CD4-positive, alpha-beta T cell treated with Interleukin-1 beta for 1 hour (primary cell): ENCODE measurements at places on chromosomes 16 and 17.

DNA sequence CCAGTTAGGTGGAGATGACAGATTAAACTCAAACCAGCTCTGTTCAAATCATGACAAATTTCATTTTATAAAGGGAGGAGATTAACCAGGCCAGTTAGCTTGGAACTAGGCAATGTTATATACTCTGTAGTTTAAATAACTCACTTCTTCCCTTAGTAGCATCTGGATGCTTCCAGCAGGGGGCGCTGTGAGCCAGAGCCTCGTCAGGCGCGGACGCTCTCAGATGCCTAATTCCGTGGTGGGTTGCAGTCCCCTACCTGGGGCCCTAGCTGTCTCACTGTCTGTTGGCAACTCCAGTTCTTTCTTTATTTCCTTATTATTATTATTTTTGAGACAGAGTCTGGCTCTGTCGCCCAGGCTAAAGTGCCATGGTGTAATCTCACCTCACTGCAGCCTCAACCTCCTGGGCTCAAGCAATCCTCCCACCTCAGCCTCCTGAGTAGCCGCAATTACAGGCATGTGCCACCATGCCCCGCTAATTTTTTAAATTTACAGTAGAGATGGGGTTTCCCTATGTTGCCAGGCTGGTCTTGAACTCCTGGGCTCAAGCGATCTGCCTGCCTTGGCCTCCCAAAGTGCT lies 17.3 kb upstream of the WFDC1 start:
- peak; percentile 55 for DNase-seq

GRCh38 chr16:87844120-87844733 lies 25.1 kb downstream of the SLC7A5 start:
- no peak for DNase-seq

GRCh38 chr16:21626659-21627277 lies 25.6 kb downstream of the IGSF6 start:
- peak; percentile 59 for DNase-seq

GRCh38 chr16:85768199-85768598 lies 17.3 kb upstream of the C16orf74 start:
- no peak for DNase-seq

- DNase-seq, result no peak
These were observed 111.8 kb downstream of the IRX3 start for GRCh38 chr16:54174750-54175149.

GRCh38 chr16:67683767-67684166 lies 17.2 kb downstream of the C16orf86 start:
- no peak for DNase-seq

DNA sequence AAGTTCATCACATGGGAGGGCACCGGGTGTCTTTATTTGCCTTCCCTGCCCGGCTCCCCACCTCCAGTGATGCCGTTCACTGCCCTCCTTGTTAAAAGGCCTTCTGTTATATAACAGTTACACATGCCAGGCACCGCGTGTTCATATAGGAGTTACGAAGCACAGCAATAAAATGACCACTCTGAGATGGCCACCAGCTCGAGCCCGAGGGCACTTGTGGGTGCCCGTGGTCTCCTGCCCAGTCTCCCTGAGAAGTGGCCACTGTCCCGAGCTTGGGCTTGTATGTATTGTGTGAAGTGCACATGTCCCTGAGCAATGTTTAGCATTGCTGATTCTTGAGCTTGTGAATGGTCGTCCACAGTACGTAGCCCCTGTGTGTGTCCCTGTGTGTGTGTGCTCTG lies 355.6 kb downstream of the SEC14L1 start:
- DNase-seq, result no peak

DNA sequence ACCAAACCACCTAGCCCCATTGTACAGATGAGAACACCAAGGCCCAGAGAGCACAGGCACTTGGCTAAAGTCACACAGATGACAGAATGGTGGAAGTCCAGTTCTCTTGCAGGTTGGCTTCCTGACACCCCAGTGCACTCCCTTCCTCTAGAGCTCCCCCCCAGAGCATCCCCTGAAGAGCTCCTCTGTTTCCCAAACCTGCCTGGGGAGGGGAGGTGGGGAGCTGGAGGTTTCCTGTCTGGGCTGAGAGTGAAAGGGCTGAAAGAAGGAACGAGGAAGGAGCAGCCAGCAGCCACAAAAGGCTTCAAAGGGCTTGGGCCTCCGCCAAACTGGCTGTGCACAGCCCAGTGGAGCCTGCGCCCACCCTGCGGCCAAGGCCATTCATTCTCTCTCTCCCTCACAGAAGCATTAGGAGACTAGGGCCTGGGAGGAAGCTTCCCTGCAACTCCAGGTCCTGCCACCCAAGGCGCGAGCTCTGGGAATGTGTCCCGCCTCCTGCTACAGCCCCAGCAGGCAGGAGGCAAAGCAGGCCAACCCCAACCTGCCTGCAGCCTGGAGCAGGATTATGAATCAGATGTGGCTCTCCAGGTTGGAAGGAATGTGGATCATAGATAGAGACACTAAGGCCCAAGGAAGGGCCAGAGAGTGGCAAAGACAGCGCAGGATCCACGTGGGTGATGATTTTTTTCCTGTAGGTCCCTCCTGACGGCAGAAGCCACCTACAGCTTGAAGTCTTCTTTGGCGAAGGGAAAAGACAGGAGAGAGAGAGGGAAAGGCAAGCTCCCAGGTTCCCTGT lies 913 bp downstream of the SLC13A5 start:
- no peak for DNase-seq

DNA sequence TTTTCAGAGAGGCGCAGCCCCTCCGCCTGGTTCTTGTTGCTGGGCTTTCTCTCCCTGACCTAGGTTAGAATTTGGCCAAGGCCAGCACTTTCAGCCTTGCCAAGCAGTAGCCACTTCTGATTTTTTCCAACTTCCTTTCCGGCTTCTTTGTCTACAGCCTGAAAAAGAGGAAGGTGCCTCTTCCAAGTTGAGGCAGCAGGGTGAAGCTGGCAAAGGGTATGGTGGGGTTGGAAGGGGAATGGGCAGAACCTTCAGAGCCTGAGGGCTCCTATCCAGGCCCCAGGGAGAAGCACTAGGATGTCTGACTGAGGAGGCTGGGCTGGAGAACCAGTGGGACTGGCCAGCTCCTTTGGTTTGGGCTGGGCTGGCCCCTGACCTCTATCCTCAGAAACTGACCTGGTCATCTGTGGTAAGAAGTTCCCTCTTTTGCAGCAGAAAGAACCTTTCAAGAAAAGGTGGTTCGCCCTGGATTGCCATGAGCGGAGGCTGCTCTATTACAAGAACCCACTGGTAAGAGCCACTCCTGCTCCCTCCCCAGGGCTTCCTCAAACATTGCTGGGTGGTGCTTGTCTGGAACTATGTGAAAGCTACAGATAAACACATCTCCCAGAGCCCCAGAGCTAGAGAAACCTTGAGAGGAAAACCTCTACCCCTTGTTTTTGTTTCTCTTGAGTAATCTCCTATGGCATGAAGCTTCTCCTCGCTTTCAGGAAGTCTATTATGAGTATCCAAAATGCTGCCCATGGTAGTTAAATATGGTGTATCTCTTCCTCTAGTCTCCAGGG lies 16.6 kb upstream of the RNF135 start:
- no peak for DNase-seq

DNA sequence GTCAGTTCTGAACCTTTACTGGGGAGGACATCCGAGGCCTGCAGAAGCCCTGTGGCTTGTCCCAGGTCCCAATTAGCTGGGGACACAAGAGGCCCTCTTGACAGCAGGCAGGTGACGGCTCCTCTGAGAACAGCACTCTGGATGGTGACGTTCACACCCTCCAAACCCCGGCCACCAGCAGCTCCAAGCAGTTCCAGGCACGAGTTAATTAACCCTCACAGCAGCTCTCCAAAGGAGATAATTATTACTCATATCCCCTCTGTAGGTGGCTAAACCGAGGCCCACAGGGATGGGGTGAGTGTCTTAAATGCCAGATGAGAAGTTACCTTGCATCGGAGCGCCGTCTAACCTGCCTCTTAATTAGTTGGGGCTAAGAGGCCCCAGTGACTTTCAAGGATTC lies 168.9 kb upstream of the CIBAR2 start:
- DNase-seq, result no peak

DNA sequence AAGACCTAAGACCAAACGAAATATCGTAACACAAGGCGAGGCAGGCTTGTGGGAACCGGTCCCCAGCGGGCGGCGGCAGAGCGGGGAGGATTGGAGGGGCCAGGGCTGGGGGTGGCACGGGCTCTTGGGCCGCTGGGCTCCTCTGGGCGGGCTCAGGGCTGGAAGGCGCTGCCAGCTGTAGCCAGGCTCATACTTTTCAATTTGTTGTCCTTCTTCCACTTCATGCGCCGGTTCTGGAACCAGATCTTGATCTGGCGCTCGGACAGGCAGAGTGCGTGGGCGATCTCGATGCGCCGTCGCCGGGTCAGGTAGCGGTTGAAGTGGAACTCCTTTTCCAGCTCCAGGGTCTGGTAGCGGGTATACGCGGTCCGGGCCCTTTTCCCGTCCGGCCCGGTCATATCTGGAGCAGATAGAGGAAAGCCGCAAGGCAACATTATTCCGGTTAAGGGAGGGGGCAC lies 1.5 kb downstream of the HOXB5 start:
- DNase-seq, result no peak

- peak; percentile 81 for DNase-seq
These were observed at the start of gene HID1 for GRCh38 chr17:74972107-74972972. TSS of gene HID1 (minus strand) at chr17:74972759. CDS start at chr17:74972656, 103 bp downstream.

DNA sequence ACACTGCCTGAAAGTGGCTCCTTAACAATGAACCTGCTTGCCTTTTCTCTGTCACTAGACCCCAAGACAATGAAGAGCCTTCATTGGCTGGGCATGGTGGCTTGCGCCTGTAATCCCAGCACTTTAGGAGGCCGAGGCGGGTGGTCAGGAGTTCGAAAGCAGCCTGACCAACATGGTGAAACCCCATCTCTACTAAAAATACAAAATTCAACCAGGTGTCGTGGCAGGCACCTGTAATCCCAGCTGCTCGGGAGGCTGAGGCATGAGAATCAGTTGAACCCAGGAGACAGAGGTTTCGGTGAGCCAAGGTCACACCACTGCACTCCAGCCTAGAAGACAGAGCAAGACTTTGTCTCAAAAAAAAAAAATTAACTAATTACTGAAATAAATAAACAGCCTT lies 45.3 kb upstream of the SEC14L1 start:
- no peak for DNase-seq

DNA sequence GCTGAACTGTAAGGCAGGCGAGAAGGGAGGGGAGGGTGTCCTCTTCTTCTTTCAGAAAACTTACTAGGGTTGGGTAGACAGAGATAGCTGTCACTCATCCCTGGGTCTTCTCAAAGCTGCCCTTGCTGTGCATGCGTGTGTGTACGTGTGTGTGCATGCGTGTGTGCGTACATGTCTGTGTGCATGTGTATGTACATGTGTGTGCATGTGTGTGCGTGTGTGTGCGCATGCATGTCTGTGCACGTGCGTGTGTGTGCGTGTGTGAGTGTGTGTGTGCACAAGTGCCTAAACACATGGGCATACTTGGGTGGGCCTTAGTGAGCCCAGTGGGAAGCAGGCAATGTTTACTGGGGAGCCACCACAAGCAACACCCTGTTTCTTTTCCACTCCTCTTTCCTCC lies 154.8 kb upstream of the TNRC6C start:
- no peak for DNase-seq

- DNase-seq, result no peak
These were observed 73.4 kb upstream of the CREBBP start for GRCh38 chr16:3953728-3954410.

- no peak for DNase-seq
These were observed 510.5 kb upstream of the CDH8 start for GRCh38 chr16:62546701-62547100.

- no peak for DNase-seq
These were observed 4.7 kb upstream of the CDT1 start for GRCh38 chr16:88798772-88799455.

DNA sequence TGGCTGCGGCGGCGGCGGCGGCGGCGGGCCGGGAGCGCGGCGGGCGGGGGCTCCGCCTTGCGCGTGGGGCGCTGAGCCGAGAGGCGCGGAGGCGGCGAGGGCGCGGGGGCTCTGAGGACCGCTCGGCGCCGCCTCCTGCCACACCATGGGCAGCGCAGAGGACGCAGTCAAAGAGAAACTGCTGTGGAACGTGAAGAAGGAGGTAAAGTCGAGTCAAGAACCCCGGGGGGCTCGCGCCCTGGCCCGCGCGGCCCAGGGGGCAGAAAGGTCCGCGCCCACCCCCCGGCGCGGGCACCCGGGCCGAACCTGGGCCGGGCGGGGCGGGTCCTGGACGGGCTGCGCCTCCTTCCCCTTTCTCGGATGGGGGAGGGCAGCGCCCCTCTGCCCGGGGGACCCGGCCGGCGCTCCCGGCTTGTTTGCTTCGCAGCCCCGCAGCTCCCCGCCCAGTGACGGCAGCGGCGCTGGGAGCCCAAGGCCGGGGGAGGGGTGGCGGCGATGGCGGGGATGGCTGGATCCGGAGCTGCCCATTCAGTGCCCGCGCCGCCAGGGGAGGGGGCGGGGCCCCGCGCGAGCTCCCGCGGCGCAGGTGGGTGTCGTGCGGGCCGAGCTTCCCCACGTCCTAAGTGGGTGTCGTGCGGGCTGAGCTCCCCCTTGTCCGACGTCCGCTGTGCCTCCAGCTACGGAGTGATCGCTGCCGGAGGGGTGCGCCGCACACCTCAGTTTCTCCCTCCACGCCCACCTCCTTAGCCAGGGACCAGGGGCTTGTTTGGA lies 428 bp downstream of the SGSM2 start:
- DNase-seq, result peak; percentile 57

GRCh38 chr16:30846649-30847402 lies 47.1 kb downstream of the BCL7C start:
- DNase-seq, result no peak

DNA sequence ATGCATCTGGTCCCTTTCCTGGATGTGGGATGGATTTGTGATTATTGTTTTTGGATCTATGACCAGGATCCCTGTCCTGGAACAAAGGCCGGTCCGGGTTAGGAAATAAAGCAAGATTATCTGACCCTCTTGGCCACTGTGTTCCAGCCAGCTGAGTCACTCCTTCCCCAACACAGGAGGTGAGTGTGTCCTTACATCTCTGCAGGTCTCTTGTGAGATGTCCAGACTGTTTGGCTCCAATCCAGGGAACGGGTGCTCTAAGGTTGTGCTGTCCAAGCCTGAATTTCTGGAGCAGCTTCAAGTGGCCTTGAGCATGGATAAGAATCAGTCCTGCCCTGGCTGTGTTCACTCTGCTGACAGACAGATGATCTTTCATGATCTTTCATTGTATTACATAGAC lies 136.5 kb upstream of the CCL2 start:
- DNase-seq, result no peak

DNA sequence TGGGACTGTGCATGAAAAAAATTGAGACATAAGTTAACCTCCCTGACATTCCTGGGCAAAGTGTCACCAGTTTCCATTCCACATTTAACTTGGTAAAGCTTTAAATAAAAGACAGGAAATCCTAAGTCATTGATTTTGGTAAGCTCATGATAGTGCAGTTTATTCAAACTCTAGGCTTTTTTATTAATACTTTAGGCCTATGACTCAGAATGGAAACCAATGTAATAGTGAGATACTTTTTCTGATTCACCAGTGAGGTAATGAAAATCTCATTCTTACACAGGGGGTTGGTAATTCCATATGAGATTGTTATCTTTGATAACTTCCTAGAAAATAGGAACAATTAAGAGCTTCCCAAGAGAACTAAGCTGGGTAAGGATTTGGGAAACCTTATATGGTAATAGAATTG lies 91.1 kb downstream of the NLK start:
- DNase-seq, result no peak

DNA sequence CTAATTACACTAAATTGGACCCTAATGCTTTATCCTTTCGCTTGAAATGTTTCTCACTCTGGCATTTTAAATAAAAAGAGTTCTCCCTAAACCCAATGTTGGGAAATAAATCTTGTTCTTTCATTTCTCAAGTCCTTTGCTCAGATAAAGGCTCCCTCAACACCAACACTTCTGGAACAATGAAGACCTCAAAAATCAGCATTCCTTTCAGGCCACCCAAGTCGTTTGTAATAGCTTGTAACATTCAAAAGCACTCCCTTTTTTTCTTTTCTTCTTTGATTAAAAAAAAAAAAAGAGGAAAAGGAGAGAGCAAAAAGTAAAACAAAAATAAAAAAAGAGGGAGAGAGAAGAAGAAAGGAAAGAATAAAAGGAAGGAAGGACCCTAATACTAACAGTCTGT lies 23.3 kb upstream of the FOXJ1 start:
- DNase-seq, result no peak
